ENCODE measurements at places on chromosomes 1 and 21.

- no peak for DNase-seq
These were observed 21.7 kb downstream of the CRYAA start for GRCh38 chr21:43190544-43190943.

DNA sequence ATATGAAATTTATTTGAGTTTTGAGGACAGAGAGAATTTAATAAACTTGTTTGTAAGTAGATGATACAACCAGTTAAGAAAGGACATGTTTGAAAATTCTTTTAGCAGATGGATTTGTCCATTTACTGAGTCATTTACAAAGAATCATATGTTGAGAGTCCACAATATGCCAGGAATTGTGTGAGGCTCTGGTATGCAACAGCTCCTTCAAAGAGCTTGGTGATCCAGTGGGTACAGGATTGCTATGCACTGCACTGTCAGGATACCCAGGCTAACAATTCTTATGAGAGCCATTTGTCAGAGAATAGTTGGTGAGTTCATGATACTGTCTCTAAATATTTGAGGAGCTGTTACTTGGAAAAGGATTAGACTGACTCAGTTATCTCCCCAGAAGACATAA is 11.0 kb downstream of the DNM3 start:
- no peak for DNase-seq

DNA sequence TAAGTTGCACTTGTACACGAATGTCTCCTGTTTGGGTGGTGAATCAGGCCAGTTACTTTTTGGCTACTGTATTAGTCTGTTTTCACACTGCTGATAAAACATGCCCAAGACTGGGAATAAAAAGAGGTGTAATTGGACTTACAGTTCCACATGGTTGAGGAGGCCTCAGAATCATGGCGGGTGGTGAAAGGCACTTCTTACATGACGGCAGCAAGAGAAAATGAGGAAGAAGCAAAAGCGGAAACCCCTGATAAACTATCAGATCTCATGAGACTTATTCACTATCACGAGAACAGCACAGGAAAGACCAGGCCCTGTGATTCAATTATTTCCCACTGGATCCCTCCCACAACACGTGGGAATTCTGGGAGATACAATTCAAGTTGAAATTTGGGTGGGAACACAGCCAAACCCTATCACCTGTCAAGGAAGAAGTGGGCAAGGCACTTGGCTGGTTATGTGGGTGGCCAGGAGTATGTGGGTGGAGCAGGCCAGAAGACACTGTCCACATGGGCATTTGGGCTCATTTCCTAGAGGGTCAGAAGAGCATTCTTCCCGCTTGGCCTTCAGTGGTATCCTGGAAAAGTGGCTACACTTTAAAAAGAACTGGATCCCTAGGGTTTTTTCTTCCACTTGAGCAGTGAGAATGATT is 228.8 kb downstream of the HHAT start:
- no peak for DNase-seq

DNA sequence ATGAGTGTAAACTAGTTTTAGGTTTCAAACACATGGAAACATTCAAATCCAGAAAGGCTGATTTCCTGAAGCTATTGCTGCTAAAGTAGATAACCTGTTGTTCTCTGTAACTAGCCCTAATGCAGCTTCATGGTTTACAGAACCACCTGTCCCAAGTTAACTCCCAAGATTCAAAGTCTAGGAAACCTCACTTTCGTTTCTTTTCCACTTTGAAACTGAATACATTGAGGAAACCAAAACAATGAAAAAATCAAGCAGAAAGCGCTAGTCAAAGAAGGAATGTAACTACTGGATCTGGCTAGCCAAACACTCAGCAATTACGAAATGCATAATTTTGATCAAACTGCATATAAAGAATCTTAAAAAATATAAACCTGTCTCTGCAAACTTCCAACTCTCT is 17.8 kb downstream of the SLC16A1 start:
- no peak for DNase-seq

DNA sequence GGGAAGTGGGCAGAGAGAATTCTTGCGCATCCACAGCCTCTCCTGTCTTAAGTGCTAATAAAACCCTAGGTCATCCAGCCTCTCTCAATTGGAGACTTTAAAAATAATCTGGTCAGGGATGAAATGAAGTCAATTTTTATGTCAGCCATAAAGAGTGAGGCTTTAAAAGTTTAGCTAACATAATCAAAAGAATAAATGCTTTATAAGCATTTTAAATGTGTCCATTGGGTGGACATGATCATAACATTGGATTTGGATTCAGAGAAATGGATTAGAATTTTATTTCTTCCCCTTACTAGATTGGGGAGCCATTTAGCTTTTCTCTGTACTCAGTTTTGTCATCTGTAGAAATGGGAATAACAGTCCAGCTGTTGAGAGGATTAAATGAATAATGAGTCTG is 55.5 kb downstream of the PGM1 start:
- DNase-seq = no peak

DNA sequence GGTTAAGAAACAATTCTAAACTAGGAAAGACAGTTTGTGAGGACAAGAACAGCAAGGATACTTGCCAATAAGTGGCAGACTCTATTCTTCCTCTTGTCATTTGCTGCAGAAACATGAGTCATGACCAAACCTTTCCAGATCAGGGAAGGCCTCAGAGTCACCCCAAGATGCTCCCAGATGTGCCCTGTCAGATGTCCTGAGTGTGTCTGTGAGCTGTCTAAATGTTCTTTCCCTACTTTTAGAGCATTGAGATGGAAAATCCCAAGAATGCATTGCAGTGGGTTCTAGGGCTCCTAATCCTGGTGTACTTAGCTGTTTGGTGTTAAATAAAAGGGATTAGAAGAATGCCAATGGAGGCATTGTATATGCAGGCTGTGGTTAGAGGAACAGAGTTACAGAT is 57.5 kb upstream of the KIAA0040 start:
- DNase-seq = no peak

DNA sequence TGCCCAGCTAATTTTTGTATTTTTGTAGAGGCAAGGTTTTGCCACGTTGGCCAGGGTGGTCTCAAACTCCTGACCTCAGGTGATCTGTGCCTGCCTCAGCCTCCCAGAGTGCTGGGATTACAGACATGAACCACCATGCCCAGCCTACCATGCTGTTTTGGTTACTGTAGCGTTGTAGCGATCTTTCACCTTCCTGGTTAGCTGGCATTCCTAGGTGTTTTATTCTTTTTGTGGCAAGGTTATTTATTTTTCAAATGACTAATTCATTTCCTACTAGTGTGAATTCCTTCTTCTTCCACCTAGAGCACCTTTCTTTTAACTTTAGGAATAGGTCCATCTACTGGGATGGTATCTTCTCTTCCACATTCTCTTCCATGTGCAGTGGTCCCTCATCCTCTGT is 29.3 kb downstream of the TMEM200B start:
- DNase-seq = no peak

- no peak for DNase-seq
These were observed 1217.8 kb upstream of the ADGRL2 start for GRCh38 chr1:80582980-80583379.

GRCh38 chr21:42687796-42688195 is 34.4 kb downstream of the PDE9A start:
- DNase-seq = no peak

GRCh38 chr1:56446531-56447098 is 132.7 kb downstream of the PLPP3 start:
- DNase-seq = no peak

GRCh38 chr1:85224734-85225623 is 24.2 kb upstream of the SYDE2 start:
- no peak for DNase-seq

DNA sequence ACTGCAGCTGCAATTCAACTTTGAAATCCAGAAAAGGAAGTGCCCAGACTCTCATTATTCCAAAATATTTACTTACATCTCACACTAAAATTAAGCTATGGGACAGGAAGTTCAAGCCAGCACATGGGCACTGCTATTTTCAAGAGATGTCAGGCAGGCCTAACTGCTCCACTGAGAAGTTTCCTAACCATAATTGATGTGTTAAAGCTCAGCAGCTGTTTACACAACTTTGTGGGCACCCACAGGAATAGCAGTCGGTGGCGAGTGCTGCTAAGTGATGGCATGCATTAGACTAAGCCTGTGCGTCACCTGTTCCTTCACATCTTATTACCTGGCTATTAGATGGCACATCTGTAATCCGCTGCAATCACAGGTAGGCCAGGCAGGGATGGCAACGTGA is 303.3 kb upstream of the DAB1 start:
- DNase-seq = no peak

DNA sequence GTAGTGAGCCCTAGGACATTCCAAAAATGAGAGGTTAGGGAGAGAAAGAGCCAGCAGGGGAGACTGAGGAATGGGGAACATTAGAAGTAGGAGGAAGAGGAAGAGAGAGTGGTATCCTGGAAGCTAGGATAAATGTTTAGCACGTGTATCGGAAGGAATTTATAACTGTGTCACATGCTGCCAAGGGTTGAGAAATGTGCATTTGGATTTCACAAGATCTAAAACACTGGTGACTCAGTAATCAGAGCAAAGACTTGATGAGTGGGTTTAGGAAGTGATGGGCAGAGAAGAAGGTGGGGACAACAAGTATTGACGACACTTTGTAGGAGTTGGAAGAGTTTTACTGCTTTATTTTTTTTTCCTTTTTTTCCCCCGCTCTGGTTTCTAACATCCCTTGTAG is 193.9 kb downstream of the FMN2 start:
- no peak for DNase-seq
